ENCODE measurements at places on chromosomes 3 and 15.
A peak's percentile ranks its signal among the peaks of the same experiment; 100 is the strongest.

DNA sequence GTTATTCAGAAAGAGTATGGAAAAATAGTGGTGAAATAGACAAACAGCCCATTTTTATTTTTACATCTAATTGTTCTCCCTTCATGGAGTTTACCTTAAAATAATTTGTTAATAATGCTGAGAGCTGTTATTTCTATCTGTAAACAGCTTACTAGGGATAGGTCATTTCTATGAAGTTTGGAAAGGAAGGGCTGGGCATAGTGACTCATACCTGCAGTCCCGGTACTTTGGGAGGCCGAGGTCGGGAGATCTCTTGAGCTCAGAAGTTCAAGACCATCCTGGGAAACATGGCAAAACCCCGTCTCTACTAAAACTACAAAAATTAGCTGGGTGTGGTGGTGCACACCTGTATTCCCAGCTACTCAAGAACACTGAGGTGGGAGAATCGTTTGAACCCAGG, 624.3 kb upstream of the LMCD1 start:
- DNase-seq: no peak

GRCh38 chr3:52204337-52205073, 6.5 kb downstream of the ALAS1 start:
- no peak for DNase-seq

DNA sequence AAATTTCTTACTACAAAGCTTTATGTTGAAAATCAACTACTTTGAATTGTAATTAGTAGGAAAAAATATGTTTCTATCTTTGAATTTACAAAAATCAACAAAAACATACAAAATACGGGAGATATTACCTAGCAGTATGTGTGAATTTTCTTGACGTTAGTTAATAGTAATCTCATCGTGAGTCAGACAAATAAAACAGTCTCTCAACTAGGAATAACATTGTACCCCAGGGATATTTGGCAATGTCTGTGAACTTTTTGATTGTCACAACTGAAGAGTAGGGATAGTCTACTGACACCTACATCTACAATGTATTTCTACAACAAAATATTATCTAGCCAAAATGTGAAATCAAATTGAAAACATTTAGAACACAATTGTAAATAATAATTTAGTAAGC, 250.3 kb downstream of the POLQ start:
- no peak for DNase-seq

- no peak for DNase-seq
Measured at GRCh38 chr3:167538081-167538480, 64.2 kb upstream of the SERPINI2 start.

GRCh38 chr3:114518206-114518808, 224.5 kb downstream of the TIGIT start:
- no peak for DNase-seq

DNA sequence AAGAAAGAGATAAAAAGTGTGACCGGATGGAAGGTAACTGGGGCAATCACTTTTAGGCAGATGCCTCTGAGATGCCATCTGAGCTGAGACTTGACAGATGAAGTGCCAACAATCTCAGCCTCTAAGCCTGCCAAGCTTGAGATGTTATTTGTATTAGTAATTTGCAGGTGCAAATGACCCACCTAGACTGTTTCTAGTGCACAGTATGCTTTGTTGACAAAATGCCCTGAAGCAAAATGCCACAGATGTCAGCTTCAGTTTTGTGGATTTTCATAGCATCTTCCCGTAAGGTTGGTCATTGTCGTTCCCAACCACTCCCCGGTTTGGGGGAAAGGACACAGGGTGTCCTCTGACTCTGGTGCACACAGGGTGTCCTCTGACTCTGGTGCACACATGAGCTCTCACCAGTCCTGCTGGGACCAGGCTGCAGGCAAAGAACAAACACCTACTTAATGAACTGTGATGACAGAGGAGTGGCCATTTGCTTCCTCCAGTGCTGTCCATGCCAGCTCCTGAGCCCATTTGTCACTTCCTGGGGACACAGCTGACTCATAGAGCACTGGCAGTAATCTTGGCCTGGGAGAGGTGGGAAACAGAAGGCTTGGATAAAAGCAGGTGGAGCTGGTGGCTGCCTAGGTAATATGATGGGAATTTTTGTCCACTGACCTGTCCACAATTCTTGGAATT, 16.7 kb upstream of the PPP1R2 start:
- no peak for DNase-seq

DNA sequence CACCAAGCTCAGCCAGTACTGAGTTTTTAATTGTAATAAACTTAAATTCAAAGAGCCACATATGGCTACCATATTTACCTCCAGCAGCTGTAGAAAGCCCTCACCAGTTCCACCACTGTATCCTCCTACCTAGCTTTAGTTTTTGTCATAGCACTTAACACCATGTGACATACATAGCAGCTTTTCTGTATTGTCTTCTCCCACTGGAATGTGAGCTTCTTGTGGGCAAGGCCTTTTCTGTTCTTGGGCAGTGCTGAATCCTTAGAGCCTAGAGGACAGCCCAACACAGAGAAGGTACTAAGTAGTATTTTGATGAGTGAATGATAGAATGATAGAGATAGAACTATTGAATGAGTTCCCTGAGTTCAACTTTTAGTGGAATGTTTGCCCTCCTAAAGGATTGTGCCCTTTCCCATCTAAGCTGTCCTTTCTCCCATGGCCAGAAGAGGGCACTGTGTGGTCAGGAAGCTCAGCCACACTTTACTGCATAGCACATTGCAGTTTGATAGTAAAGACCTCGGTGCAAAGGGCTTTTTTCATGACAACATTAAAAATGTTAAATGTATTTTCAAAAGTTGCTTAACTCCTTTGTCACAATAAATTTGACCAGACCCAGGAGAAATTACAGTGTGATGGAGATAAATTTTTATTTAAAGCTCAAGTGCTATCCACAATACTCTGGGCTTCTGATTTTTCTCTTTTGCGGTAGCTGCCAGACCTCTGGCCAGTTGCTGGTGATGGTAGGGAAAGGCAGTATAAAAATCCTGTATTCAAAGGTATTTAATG, 115.8 kb downstream of the GHSR start:
- peak; percentile 22 for DNase-seq

- DNase-seq: peak; percentile 68
Measured at GRCh38 chr3:196969134-196969659, 564 bp upstream of the PIGZ start.
